ENCODE measurements at places on chromosomes 7 and 10.

DNA sequence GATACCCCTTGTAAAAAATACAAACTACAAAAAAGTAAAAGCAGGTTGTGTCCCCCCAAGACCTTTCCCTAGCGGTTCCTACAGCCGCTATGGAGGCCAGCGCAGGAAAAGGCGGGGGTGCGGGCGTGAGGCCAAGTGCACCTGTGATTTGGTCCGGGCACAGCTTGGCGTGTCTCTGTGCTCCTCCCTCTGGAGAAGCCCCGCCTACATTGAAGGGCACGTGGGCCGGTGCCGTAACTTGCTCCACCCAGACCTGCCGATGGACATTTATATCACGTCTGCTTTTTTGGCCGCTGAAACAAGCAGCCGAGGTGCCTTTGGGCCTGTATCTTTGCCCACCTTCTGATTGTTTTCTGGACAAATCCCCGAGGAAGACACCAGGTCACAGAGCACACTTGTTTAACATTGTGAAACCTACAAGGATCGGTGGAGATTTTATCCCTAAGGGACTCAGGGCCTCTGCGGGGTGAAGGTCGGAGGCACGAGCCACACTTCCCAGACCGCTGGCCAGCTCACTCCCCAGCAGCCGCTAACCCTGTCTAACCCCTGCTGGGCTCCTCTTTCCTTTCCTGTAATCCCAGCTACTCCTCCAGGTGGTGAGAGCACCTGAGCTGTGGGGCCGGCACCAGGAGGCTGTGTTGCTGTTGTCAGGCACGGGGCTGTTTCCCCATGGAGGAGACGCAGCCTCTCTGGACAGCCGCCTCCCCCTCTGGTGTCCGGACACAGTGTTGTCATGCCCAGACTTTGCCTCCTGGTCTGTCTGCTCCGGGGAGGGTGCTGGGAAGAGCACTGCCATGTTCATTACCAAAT lies 18.8 kb upstream of the INPP5A start:
- DNase-seq = no peak

GRCh38 chr10:98489561-98490481 lies 43.1 kb upstream of the HPS1 start:
- DNase-seq = no peak

DNA sequence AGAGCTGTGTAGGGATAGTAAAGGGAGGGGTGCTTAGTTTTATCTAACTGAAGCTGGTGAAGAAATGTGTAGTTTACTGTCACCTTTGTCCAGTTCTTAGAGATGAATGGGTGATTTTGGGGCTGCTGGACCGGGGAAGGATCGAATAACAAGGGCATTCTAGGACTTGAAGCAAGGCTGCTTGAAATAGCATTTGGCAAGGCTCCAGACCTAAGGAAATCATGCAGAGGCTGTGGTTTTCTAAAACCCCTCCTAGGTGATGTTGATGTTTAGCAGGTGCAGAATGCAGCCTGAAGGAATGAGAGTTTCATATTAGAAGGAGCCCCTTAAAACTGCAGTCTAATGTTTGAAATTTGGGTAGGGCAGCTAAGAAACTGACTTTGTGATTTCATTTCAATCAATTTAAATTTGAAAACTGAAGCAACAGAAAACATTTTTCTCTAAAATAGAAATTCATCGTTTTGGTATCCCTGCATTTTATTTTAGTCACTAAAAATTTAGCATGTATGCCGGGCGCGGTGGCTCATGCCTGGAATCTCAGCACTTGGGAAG lies 68.5 kb downstream of the TET1 start:
- DNase-seq = no peak

DNA sequence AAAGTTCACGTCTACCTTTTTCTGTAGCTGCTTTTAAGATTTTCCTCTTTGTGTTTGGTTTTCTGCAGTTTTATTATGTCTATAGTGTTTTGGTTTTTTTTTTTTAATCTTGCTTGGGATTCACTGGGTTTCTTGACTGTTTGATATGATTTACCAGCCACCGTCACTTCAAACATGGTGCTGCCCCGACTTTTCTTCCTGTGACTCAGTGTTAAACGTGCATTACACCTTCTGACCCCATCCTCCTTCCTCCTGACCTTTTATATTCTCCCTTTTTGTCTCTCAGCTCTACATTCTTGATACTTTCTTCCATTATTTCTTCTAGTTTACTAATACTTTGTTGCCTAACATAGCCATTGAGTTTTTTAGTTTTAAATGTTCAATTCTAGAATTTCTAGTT lies 61.5 kb downstream of the GNA12 start:
- DNase-seq = no peak

DNA sequence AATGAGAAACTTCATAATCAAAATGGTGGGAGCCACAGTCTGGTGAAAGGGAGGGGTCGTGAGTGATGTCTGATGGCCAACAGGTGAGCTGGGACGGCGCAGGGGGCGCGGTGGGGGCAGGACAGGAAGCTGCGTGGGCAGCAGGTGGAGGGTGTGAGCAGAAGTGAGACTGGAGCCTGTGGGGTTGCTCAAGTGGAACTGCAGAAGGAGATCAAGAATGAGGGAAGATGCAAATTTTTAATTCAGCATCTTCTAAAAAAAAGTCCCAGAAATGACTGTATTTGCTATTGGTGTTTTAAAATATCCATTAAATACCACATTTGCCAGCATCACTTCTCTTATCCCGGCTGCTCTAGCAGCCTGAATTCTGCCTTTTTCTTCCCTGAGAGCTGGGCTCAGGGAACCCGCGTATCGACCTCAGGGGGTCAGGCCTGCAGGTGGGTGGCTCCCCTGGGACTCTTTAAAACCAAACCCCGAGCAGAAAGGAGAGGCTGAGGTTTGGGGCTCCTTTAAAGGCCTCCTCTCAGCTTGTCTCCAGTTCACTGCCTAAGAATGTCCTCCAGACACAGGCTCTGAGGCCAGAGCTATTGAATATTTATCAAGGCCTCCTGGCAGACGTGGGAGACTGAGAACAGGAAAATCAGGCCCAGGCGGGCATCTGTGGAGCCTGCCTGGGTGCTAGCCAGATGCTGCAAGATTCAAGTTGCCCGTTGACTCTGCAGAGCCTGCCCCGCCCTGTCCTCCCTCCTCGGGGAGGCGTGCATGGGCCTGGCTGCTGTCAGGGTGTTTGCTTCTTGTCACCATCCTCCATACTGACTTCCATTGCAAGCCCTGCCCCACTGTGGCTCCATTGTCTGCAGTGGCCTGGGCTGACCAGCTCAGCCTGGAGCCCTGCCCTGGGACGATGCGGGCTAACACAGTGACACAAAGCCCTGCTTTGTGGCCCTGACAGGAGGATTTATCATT lies 53.9 kb downstream of the SYPL1 start:
- DNase-seq = no peak

DNA sequence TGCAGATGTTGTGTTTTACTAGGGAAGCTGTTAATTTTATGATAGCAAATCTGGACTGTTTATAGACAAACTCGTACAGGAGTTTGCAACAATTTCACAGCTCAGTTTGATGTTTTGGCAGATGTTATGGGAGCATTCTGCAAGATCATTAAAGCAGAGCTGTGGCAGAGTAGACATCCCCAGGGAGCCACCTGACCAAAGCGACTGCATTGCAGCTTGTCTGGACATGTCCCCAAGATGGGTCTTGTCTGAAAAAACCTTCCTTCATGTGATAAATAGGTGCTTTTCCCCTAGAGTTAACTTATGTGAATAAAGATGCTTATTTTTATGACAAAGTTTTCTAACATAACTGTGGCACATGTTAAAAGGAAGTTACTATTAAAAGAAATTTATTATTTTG lies 91.2 kb upstream of the GPR141 start:
- no peak for DNase-seq

DNA sequence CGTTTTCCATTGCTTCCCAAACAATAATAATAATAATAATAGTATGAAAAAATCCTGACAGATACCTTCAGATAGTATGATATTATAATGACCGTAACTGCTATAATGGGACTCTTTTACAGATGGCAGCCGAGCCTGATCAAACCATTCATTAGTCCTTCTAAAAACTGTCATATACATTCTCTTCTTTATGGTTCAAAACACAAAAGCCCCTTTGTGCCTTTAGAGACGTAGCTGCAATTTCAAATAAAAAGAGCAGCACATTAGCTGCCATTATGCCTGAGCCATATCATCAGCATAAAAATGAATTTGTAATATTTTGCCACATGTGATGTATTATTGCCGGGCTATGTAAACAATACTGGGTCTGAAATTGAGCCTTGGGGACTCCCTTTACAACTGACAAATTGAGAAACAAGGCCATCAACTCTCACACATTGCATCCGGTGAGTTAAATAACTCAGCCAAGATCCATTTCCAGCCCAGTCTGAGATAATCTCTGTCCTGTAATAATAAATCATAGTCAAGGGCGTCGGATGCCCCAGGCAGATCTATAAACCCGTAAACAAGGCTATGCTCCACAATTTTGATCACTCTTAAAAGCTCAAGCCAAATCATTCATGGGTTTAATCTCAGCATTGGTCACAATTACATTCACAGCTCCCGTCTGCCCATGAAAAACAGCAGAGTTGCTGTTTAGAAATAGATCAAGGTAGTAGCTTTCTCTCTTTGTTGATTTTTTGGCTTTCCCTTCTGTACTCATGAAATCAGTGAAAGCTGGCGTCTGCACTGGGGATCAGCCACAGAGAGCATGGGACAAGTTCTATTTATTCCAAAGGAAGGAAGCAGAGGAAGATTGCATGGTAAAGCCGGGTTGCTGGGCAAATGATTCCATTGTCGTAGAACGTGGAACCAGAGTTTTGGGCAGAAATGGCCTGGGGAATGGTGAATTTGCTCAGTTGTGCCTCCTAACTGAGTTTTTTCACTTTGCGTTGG lies 150.1 kb upstream of the BMPER start:
- DNase-seq = no peak

GRCh38 chr10:124737221-124737620 lies 7.0 kb downstream of the FAM53B start:
- DNase-seq = no peak

- no peak for DNase-seq
Observed at GRCh38 chr7:7913504-7913903, 55.1 kb upstream of the GLCCI1 start.

DNA sequence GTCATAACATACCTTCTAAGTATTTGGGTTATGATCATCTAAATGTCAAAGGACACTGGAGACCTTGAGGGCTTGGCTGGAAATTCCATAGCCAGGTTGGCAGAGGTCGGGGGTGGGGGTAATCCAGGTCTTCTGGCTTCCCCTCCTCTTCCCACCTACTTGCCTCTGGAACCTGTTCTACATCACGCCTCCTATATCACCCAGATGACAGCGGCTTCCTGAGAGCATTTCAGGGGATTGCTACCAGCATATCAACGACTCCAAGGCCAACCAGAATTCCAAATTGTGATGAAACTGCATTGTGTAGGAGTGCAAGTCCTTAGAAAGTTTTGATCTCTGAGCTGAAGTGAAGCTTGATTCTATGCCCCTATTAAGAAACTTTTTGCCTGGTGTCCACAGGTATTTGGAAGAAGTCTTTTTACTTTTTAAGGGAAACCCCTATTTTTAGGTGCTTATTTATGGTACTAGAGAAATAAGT lies 95.7 kb downstream of the SH2D4B start:
- no peak for DNase-seq

DNA sequence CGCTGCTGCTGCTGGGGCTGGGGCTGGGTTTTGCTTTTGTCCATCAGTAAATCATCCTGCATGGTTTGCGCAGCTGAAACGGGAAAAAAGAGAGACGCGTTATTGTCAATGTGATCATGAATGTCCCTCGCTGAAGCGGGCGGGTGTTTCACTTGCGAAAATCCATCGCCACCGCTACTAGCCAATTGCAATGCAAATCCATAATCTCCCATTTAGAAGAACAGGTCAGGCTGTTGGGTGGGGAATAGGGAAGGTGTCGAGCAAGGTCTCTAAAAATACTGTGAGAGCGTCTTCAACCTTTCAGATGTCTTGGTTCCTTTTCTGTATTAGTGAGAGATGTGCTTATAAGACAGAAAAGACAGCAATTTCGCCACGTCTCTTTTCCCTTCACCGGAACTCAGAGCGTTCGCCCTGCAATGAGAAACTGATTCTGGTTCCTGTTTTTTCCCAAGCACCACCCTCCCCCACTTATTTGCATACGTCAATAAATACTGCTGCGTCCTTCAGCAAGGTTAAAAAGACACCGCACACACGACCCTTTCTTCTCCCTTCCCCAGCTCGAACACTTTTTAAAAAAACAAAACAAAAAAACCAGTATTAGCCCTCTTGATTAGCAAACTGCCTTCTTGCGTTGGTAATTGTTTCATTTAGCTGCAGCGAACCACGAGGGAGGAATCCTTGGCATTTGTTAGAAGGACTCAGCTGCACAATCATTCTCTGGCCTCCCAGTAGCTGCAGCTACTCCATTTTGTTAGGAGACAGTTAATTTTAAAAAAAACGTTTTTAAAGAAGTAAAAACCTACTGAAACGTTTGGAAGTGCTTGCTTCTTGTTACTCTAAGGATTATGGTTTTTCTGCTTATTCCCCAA lies 50.4 kb downstream of the CPEB3 start:
- peak; percentile 3 for DNase-seq

DNA sequence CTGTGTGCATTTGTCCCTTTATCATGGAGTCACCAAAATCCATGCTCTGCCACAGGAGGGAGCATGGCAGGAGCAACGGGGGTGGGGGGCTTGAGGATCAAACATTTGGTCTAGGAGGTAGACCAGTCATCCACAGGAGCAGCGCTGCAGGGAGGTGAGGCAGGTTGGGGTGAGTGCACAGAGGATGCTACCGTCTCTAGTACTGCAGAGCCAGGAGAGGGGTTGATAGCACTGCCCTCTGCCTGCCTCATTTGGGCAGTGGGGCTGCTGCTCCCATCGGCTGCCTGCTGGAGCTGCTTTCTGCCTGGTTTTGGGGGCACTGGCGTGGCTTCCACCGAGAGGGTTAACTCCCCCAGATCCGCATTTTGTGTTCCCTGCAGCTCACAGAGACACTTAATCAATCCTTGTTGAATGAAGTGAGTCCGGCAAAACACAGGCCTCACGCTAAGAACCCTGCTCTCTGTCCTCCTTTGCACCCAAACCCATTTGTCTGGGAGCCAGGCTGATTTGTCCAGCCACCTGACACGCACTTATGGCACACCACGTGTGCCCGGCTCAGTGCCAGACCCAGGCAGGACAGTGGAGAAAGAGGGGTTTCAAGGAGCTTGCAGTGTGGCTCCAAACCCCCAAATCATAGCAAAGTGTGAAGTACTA lies 527.1 kb upstream of the FOXK1 start:
- no peak for DNase-seq

- DNase-seq = no peak
Observed at GRCh38 chr10:28631896-28632583, 45.3 kb upstream of the BAMBI start.

DNA sequence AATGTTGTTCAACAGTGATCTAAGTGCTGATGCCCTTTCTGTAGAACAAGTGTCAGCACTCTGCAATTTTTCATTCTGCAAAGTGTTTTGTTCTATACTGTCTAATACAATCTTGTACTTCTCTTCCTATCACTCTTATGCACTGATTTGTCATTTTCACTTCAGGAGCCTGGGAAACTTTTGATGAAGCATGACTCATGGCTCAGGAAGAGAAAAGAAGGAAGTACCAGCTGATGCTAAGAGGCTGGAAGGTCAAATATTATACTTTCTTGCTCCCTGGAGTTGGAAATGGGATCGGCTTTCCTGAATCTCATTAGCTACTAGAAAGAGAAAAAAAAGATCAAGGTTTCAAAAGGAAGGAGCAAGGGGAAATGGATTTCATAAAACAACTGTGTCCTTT lies 45.8 kb downstream of the DGKI start:
- no peak for DNase-seq

- DNase-seq = peak; percentile 19
Observed at GRCh38 chr10:14822879-14823755, 14.7 kb downstream of the CDNF start.

Data from T-helper 9 cell (primary cell).